ENCODE measurements at places on chromosomes 2 and 18.
A peak's percentile ranks its signal among the peaks of the same experiment; 100 is the strongest.

GRCh38 chr18:79393181-79393634, 2.5 kb upstream of the NFATC1 start:
- no peak for DNase-seq

DNA sequence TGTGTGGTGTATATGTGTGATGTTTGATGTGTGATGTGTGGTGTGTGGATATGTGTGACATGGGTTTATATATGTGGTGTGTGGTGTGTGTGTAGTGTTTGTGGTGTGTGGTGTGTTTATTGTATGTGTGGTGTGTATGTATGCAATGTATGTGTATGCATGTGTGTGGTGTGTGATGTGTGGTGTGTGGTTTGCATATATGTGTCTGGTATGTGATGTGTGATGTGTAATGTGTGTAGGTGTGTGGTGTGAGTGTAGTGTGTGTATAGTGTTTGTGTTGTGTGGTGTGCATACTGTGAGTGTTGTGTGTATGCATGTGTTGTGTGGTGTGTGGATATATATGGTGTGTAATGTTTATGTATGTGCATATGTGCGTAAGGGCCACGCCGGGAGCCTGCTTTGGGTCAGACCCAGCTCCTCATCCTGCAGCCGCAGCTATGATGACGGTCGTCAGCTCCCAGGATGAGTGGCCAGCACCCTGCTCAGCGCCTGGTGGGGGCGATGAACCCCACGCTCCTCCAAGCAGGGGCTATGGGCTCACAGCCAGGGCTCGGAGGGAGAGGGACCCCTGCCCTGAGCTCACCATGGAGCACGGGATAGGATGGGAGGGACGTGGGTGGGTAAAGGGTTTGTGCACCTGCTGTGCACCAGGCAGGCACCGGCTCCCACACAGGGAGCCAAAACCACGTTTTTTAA, 331.3 kb downstream of the EIPR1 start:
- DNase-seq, result no peak

DNA sequence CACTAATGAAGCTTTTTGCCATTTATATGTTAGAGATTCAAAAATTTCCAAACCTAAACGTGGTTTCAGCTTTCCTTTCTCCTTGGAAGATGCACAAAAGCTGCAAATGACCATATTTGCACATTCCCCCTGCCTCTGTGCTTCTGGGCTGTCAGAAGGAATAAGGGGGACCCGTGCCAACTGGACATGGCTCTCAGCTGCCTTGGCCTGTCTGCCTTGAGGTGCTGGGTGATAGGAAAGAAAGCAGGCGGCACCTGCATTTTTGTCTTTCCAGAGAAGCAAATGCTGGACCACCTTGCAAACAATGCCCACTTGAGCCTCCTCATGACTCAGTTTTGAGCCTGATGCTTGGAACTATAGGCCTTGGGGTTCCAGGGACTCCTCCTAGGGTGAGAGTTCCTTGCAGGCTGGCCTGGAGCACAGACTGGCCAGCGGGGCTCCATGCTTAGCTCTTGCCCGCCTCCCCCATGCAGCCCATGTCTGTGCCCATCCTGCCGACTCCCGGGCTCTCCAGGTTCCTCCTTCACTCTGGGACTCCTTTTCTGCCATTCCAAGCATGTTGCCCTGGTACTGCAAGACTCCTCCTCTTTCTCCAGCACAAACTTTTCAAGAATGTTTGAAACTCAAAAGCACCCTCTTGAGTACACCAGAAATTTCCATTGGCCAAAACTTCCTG, 109.0 kb upstream of the EPAS1 start:
- no peak for DNase-seq

GRCh38 chr2:53127061-53127650, 640.4 kb upstream of the CHAC2 start:
- DNase-seq, result no peak

DNA sequence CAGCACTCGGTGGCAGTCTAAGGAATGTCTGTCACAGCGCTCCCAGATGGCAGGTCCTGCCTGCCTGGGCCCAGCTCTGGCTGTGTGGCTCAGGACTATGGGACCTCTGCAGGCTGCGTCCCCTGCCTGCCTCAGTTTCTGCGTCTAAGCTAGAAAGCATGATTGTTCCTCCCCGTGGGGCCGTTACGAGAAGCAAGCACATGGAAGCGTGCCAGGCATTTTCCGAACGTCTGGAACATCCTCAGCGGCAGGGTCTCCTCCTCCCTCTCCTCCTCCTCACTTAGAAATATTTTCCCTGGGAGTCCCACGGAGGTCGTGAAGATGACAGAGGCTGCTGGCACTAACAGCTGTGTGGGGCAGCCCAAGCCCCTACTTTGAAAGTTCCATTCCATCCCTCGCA, 43.3 kb downstream of the LRRFIP1 start:
- no peak for DNase-seq

DNA sequence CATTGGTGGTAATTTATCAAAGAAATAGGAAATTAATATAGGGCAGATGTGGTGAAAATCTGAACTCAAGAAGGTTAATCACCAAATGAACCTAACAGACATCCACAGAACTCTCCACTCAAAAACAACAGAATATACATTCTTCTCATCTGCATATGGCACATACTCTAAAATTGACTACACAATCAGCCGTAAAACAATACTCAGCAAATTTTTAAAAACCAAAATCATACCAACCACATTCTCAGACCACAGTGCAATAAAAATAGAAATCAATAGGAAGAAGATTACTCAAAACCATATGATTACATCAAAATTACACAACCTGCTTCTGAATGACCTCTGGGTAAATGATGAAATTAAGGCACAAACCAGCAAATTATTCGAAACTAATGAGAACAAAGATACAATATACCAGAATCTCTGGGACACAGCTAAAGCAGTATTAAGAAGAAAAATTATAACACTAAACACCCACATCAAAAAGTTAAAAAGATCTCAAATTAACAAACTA, 31.0 kb downstream of the RBM43 start:
- DNase-seq, result peak; percentile 11

- DNase-seq, result no peak
Observed at GRCh38 chr2:154447727-154448418, 250.6 kb upstream of the KCNJ3 start.

GRCh38 chr18:49161627-49162026, 210.9 kb upstream of the SMAD7 start:
- peak; percentile 23 for DNase-seq

- peak; percentile 78 for DNase-seq
Observed at GRCh38 chr18:59697236-59697932, at the start of gene CCBE1. CCBE1 (minus strand) TSS chr18:59697423.

DNA sequence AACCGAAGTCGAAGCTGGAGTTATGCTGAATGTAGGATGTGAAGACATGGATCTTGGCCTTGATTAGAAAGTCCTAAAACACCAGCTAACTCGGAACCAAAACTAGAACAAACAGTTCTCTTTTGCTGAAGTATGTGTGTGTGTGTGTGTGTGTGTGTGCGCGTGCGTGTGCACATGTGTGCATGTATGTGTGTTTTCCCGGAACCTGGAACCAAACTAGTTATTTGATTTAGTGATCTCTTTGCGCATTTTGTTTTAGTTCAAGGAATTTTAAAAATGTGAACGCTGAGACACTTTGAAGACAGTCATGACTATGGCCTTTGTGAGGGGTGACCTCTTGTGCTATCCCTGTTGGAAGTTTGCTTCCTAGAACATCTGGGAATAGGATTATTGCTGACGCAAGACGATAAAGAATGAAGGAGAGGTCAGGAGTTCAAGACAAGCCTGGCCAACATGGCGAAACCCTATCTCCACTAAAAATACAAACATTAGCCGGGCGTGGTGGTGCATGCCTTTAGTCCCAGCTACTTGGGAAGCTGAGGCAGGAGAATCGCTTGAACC, 23.8 kb downstream of the FHL2 start:
- no peak for DNase-seq

- peak; percentile 85 for DNase-seq
Observed at GRCh38 chr2:150485871-150486538, 1.5 kb downstream of the RND3 start.

DNA sequence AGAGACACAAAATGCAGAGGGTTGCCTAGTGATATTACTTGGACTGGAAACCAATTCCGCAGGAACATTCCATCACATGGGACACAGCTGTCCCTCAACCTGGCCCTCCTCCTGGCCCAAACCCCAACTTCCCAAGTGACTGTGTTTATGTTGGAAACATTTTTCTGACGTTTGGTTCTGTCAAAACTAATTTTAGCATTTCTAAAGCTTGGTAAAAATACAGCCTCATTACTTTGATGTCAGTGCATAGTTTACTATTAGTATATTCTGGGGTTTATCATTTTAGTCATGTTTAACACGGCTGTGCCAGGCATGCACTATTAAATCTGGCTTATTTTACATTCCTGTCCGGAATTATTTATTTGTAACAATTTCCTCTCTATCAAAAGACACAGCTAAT, 69.9 kb downstream of the GLI2 start:
- no peak for DNase-seq

GRCh38 chr2:171813126-171813525, 80.9 kb downstream of the SLC25A12 start:
- no peak for DNase-seq

GRCh38 chr2:234564699-234565098, 67.8 kb upstream of the ARL4C start:
- DNase-seq, result no peak

GRCh38 chr18:72674710-72675109, 130.6 kb upstream of the CBLN2 start:
- no peak for DNase-seq

GRCh38 chr2:60857056-60857455, 24.3 kb upstream of the REL start:
- no peak for DNase-seq

- DNase-seq, result no peak
Observed at GRCh38 chr2:73827660-73828388, 937 bp upstream of the STAMBP start.

DNA sequence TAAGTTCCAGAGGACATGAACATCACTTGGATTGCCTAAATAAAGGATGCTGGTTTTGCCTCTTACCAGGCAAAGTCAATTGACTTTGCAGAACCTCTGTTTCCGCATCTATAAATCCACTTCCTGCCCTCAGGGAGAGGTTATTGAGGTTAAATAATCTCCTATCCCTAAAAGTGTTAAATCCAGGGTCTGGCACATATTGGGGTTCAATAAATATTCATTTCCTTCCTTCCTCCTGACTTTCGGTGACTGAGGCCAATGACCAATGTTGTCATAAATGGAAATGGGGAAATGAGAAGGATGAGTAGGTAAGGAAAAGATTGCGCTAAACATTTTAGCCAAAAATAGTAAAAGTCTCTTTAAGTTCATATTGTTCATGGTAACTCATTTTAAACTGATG, 16.0 kb downstream of the BCL2 start:
- DNase-seq, result no peak

- DNase-seq, result no peak
Observed at GRCh38 chr2:241656190-241656741, 18.8 kb downstream of the ATG4B start.

- peak; percentile 79 for DNase-seq
Observed at GRCh38 chr2:166314022-166314759, 61.6 kb downstream of the SCN9A start.

GRCh38 chr2:234590076-234590475, 93.2 kb upstream of the ARL4C start:
- DNase-seq, result no peak

- DNase-seq, result peak; percentile 94
Observed at GRCh38 chr2:145744541-145745386, 1224.8 kb upstream of the ZEB2 start.

GRCh38 chr2:8310557-8311455, 371.1 kb upstream of the ID2 start:
- no peak for DNase-seq

- no peak for DNase-seq
Observed at GRCh38 chr18:79068341-79068936, 755 bp upstream of the ATP9B start.

DNA sequence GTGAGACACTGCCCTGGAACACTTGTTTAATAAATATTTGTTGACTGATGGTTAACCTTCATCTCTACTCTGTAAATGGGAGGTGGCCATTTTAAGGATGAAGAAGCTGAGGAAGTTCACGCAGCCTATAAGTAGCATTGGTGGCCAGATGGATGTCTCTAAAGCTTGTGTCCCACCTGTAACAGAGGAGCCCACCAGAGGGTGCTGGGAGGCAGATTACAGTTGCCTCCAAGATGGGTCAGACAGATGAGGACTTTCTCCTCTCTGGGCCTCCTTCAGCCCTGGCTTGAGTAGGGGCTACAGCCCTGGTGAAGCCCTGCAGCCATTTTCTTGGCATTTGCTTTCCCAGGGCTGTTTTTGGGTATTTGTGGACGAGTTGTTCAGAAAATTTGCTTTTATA, 45.0 kb upstream of the MCFD2 start:
- DNase-seq, result no peak

DNA sequence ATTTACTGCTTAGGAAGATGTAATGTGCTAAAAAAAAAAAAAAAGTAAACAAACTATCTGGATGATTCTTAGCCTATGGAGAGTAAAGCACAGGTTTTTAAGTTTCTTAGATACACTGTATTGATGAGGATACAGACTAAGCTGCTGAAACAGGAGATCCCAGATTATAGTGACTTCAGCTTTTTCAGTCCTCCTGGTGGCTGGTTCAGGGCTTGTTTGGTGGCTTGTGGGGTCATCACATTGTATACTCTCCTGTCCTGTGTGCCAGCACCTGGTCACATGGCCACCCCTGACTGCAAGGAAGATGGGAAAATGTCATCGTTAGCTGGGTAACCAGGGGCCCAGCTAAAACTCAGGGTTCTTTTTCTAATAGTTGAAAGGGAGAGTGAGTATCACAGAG, 31.4 kb downstream of the RAB31 start:
- no peak for DNase-seq

DNA sequence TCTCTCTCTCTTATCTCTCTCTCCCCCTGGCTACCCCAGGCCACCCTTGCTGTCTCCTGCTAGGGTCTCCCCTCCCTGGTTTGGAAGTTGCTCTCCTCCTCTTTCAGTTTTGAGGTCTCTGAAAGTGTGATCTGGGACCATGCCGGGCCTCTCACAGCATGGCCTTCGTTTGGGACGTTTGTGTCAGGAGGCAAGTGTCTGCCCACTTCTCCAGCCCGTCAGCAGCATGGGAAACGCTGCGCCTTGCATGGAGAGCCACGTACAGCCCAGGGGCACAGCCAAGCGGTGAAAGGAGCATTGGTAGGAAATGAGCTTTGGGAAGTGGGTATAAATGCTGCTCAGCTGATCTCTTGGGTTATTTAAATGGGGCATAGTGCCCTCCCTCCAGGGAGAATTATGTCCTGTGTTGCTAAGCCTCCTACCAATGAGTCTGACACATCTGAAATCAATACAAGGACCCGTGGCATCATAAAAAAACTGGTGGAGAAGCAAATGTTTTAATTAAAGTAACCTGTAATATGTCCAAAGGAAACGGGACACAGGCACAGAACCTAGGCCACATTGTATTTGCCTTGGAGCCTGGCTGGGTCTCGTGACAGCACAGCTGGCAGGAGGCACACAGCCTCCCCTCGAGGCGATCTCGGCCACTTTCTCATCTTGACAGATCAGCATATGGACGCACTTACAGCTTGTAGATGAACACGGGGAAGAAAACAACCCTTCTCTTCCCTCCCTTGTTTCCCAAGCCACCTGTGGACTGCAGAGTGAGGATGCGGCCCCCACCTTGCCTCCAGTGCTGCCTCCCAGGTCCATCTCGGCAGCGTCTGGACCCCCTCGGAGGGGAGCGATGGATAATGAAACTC, 72.7 kb downstream of the SH3RF3 start:
- DNase-seq, result no peak

All from mammary epithelial cell (primary cell).